Activated CD4-positive, alpha-beta T cell treated with anti-CD3 and anti-CD28 coated beads, Interleukin-2, amount 50 U/mL, for 48 hours (primary cell): ENCODE measurements at places on chromosomes 3 and 15.
A peak's percentile ranks its signal among the peaks of the same experiment; 100 is the strongest.

DNA sequence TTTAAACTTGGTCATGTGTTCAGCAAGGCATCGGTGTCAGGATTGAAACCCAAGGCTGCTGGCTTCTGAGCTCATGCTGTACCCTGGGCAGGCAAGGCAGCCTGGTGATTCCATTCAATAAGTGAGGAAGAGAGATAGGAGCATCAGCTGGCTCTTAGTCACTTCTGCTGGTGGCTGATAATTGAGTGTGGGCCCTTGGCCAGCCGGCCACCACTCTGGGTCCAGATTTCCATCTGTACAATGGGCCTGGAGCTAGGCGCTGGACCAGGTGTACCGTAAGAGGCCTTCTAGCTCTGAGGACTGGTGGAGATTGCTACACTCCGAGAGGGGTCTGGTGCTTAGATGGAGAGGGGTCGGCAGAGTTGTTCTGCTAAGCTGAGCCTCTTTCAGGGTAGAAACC lies 4.3 kb downstream of the CD276 start:
- DNase-seq, result no peak

DNA sequence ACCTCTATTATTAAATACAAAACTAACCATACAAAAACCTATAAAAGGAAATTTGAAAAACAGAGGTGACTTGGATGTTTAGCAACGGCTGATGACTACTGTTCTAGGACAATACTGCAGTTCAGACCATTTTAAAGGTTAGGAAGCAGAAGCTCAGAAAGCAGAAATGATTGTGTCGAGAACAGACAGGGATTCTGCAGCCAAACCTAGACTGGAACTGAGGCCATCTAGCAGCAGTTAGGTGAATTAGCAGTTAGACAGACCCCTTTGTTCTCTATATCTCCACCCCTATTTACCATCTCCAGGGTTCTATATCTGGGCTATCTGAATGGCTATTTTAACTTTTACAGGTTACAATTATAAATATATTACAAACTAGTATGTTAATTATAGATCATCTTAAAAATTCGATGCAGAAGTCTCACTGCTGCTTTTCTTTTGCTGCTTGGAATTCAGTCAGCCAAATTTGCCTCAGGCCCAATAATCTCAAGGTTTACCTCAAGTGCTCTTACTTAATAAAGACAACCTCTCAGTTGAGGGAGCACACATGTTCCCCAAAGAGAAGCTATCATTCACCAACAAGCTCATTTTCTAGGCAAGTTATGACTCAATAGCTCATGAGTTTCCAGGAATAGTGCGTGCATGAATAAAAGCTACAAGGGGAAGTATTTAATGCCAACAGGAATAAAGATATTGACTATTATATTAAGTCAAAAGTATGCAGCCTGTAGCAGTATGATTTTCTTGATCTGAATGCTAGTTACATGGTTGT lies 9.3 kb upstream of the IL1RAP start:
- DNase-seq, result no peak

DNA sequence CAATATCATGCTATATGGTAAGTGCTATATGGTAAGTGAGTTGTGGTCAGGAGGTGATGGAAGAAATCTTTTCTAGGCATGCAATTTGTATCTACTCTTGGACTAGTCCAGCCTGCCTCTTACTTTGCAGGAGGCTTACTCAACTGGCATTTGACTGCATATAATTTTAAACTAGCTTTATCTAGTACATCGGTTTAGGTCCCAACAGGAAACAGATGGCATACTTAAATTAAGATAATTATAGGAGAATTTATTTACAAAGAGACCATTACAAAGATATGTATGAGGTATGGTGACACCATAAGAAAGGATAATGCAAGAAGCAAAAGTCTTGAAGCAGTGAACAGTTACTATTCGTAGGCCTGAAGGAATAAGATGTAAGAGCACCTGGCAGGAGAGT lies 7.8 kb downstream of the SLC28A2 start:
- DNase-seq, result no peak

DNA sequence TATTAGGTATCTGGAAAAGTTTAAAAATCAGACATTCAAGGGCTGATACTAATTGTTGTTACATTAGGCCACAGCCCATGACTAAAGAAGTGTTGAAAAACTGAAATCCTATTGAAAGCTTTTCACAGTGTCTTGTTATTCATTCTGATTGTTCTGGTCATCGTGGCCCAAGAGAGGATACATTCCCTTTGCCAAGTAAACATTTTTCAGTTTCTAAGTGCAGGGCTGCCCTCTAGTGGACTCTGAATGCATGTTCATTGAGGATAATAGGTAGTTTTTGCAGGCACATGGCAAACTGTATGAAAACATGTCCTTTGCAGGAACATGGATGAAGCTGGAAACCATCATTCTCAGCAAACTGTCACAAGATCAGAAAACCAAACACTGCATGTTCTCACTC lies 181.1 kb downstream of the MYRIP start:
- DNase-seq, result peak; percentile 7

DNA sequence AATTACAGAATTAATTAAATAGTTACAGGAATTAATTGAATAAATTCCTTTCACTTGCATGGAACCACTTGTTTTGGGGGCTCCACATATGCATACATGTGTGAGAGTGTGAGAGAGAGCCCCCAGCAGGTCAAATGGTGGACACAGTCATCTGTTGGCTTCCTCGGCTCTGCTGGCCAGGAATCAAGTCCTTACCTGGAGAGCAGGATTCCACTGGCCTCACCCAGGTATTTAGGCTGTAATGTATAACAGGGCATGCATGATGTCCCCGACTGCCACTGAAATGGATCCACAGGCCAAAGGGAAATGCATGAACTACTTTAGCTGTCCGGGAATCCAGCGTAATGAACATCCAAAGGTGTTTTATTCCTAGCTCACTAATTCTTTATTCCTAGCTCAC lies 139.7 kb upstream of the SMAD3 start:
- no peak for DNase-seq
